ENCODE measurements at places on chromosomes 1 and 21. TPM values are rescaled to one million over a fixed set of nuclear protein-coding genes. Genes with fewer than 3 reads are reported as not detected.

DNA sequence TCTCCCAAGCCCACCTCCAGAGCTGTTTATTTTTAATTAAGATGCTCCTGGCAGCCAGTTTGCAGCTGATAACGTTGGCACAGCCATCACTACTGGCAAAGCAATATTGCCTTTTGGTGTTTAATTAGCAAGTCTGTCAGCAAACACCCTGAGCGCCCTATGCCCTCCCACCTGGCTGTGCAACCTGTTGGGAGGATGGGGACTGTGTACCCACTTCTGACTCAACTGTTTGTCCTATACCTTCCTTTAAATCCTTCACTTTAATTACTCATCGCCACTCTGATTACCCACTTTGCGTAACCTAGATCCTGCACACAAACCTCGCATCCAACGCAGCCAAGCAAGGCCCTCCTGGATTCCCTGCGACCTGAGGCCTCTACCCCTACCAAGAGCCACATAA is 67.1 kb downstream of the BCAR3 start:
- DNase-seq, result no peak

- DNase-seq, result no peak
Observed at GRCh38 chr1:178649582-178650350, 75.3 kb upstream of the RALGPS2 start.

DNA sequence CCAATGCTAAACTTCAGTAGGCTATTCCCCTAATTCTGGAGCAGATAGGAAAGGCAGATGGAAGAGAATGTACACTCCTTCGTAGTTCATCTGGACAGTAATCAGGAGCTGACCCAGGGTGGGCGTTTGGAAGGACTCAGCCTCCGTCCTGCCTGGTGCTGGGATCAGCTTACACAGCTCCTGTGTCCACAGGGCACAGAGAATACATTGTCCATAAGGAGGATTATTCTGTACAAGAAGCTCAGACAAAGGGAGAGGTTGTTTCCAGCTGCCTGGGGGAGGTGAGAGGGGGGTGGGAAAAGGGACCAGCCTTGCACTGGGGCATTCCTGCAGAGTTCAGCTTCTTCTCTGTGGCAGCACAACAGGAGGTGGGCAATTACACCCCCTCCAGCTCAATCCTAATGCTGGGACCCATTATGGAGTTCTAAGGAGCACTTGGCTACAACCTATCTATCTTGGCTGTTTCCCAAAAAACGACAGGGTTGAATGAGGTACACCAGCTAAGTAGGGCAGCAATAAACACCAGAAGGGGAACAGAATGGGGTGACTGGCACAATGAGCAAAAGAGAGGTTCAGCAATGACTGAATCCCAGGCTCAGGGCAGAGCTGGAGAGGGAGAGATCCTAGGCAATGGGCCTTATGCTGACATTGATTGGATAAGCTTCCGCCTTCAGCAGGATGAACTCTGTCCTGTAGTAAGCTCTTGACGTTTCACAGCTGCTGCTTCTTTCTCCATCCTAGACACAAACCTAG is 7.4 kb downstream of the MED8 start:
- DNase-seq, result no peak

DNA sequence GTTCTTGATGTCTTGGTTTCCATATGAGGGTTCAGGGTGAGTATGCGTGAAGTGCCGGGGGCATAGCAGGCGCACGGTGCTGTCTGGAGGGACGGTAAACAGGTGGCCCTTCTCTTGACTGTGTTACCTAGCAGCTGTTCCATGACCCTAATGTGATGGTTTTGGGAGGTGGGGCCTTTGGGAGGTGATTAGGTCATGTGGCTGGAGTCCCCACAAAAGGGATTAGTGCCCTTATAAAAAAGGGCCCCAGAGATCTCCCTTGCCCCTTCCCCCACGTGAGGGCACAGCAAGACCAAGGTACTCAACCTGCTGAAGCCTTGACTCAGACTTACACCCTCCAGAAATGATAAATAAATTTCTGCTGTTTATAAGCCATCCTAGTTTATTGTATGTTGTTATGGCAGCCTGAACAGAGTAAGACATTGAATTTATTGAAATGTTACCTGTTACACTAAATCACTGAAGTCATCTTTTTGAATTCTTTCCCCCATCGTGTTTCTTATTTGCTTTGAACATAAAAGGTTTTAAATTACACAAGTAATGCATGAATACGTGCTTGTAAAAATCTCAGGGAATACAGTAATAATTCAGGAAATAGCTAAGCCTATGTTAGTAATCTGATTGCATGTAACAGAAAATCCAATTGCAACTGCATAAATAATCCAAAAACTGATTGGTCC is 15.6 kb downstream of the TRAPPC10 start:
- no peak for DNase-seq

- DNase-seq, result no peak
Observed at GRCh38 chr1:245155272-245156040, 671 bp downstream of the KIF26B start.

DNA sequence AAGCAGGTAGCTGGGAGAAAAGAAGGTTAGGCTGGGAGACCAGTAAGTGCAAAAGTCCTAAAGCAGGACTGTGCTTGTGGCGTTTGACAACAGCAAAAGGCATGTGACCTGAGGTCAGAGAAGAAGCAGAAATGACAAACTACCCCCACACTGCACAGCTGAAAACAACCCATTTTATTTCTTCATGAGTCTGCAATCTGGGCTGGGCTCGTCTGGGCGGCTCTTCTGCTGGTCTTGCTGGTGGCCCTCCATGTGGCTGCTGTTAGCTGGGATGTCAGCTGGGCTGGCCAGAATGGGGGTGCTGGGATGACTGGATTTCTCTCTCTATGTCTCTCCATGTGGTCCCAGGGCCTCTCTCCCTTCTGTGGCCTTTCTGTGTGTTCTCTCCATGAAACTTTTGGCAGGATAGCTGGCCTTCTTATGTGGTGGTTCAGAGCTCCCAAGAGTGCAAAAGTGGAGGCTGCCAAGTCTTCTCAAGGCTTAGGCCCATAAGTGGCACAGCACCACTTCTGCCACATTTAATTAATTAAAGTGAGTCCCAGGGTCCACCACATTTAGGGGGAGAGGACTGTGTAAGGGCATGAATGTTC is 128.6 kb downstream of the RIPK4 start:
- DNase-seq, result no peak

VAV3 gene
- 19.6 TPM for polyA plus RNA-seq

PIGM gene
- polyA plus RNA-seq, result 1.9 TPM

LRRC53 gene
- polyA plus RNA-seq, result not detected

Measured in keratinocyte (primary cell).